Hepatocyte (in vitro differentiated cells): ENCODE measurements at places on chromosomes 5 and 9.
A peak's percentile ranks its signal among the peaks of the same experiment; 100 is the strongest.

- DNase-seq = peak; percentile 82
Measured at GRCh38 chr9:96232539-96233241, 69.3 kb downstream of the HSD17B3 start.

GRCh38 chr5:14475045-14475444, 106.5 kb upstream of the OTULINL start:
- DNase-seq = no peak

DNA sequence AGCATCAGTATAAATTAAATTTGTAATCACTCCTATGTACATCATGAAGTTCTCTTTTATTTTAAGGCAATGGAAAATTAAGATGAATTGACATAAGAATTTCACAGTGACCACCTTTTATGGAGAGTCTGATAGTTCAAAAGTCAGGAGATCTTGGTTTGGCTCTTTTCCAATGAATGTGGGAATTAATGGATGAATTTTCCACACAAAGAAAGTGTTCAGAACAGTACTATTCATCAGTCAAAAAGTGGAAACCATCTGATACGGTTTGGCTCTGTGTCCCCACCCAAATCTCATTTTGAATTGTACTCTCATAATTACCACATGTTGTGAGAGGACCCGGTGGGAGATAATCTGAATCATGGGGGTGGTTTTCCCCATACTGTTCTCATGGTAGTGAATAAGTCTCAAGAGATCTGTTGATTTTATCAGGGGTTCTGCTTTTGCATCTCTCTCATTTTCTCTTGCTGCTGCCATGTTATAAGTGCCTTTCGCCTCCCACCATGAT, 24.5 kb downstream of the CCDC125 start:
- DNase-seq = no peak

DNA sequence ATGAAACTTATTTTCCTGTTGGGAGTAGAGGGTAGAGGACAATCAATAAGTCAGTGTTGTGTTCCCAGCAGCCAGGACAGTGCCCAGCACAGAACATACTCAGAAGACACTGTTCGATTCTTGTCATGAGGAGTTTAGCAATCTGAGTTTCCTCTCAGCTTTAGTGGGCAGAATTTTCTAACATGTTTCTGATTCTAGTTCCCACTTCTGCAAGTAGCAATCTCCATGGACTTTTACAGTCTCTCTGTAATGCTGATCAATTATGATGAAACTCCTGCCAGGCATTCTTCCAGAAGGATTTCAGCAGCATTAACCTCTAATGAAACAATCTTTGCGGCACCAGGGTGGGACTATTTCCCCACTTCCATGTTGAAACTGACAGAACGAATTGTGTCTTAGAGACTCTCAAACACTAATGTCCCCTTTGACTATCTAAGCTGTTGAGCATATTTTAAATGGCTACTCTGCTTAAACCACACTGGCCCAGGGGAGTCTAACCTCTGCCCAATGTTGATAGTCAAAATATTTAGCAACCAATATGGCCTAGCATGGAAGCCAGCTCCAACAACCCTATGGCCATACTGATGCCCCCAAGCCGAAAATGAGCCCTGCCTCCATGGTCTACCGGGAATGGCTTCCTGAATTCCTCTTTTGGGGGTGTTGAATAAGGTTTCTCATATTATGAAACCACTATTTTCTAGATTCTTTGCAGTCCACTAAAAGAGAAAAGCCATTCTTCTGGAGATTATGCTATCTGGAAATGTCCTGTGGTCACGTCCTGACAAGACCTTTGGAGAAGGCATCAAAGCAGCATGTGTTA, 484.3 kb downstream of the BNC2 start:
- DNase-seq = no peak

- DNase-seq = peak; percentile 47
Measured at GRCh38 chr9:95182854-95183563, 134.5 kb downstream of the FANCC start.
